Effector memory CD8-positive, alpha-beta T cell (primary cell): ENCODE measurements at places on chromosomes 1 and 21.
A peak's percentile ranks its signal among the peaks of the same experiment; 100 is the strongest.

GRCh38 chr1:174258148-174258550 lies 98.8 kb downstream of the RABGAP1L start:
- DNase-seq, result peak; percentile 50

DNA sequence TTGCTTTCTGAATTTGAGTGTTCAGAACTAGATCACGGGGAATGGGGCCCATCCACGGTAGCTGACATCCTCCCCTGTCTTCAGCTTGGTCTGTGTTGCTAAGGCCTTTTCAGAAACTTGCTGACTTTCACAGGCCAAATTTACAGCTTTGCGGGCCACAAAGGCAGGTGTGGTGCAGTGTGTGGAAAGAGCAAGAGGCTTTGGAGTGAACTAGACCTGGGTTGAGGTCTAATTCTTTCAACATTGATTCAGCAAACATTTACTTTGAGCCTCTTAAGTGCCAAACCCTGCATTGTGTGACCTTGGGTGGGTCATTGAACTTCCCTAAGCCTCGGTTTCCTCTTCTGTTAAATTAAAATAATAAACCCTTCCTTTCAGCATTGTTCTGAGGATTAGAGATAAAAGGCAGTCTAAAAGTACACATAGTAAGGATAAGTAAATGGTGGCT lies 24.3 kb downstream of the STPG1 start:
- no peak for DNase-seq

DNA sequence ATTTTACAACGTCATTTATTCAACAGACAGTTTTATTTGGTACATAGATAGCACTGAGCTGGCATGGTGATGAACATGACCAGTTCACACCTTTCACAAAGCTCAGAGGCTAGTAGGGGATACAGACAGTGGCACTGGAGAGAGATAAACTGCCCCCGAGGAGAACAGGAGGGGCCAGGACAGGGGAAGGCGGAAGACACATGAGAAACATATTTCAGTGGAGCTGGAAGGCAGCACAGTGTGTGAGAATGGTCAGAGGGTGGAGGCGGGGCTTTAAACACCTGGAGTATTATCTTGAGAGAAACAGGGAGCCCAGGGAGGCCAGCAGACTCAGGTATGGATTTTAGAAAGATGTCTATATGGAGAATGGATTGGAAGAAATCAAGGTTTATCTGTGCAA lies 49.5 kb downstream of the CHML start:
- DNase-seq, result no peak

- no peak for DNase-seq
Measured at GRCh38 chr1:61221642-61222041, 139.3 kb downstream of the NFIA start.

- no peak for DNase-seq
Measured at GRCh38 chr1:152871731-152872126, 6.4 kb upstream of the SMCP start.

DNA sequence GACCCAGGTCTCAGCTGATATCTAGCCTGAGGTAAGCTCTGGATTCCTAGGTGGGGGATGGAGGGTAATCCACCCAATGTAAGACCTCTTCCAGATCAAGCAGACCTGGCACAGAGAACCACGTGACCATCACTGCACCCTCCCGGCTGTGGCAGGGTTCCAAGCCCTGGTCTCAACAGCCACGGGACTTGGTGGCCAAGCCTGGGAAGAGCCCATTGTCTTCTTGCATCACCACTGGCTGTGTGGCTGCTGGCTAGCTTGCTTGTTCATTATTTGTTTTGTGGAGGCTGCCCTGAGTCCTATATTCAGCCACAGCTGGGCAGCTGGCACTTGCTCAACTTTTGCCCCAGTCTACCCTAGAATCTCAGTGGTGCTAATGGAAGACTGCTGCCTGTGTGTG lies 24.1 kb upstream of the NFASC start:
- no peak for DNase-seq

DNA sequence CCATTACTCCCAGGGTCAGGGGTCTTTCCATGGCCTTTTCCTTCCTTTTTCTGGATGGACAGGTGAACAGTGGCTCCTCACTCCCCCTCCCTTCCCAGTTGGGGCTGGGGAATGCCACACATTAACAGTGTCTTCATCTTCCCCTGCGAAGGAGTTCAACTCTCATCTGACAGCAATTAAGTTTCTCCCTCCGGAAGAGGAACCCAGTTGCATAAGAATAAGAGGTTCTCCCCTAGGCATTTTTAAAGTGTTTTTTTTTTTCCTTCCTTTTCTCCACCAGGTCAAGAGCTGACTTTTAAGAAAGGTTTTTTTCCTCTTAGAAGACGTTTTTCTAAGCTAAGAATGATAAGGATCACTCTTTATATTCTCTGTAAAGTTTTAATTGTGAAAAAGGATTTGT lies 42.3 kb upstream of the FASLG start:
- no peak for DNase-seq

DNA sequence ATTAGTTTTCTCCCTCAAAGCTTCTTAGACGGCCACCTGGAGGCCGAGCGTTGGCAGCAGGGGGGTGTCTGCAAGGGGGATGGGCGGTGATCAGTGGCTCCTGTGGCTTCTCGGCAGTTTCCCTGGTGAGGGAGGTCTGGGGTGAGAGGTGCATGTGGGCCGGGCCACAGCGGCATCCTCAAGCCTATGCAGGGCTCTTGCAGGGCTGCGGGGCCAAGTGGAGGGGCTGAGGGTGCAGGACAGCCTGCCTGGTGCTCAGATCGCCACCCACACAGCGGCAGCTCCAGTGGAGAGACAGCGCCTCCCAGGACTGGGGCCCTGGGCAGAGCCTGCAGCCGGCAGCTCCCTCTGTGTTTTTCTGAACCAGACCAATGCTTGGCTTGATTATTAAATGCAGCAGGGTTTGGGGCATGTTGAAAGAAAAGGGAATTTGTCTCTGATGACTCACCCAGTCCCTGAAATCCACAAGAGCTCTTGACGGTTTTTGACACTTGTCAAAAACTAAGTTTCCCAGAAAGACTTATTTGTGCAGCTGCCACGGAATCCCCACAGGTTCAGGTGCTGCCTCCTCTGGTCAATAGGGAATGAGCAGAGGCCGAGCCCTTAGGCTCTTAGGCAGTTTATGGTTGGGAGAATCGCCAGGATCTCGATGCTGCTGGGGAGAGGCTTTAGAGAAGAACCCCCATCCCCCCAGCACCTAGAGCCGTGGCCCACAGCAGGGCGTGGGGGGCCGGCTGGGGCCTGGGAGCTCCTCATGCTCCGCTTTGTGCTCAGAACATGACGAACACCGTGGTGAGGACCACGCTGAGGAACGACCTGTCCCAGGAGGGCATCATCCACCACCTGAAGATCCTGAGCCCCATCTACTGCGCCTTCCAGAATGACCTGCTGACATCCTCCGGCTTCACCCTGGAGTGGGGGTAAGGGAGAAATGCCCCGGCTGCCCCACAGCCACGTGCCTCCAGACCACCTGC lies 54.7 kb downstream of the UMODL1 start:
- no peak for DNase-seq

DNA sequence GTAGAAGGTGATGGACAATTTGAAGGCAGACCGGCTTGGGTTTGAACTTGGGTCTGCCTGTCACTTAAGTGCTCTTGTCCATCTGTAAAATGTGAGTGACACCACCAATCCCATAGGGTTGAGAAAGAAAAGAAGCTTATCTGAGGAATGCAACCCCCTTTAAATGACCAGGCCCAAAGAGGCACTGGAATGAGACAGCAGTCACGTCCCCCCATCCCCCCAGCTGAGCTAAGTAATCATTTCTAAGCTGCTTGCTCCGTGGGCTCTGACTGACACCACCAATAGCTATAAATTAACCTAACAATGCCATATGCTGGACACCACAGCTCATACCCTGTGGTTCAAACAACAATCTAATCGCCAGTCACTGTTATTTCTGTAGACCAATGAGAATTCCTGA lies 15.1 kb downstream of the LCA5L start:
- no peak for DNase-seq

- DNase-seq, result no peak
Measured at GRCh38 chr1:8913457-8913856, 32.2 kb upstream of the CA6 start.

- no peak for DNase-seq
Measured at GRCh38 chr1:85577419-85578320, 2.9 kb upstream of the CCN1 start.

DNA sequence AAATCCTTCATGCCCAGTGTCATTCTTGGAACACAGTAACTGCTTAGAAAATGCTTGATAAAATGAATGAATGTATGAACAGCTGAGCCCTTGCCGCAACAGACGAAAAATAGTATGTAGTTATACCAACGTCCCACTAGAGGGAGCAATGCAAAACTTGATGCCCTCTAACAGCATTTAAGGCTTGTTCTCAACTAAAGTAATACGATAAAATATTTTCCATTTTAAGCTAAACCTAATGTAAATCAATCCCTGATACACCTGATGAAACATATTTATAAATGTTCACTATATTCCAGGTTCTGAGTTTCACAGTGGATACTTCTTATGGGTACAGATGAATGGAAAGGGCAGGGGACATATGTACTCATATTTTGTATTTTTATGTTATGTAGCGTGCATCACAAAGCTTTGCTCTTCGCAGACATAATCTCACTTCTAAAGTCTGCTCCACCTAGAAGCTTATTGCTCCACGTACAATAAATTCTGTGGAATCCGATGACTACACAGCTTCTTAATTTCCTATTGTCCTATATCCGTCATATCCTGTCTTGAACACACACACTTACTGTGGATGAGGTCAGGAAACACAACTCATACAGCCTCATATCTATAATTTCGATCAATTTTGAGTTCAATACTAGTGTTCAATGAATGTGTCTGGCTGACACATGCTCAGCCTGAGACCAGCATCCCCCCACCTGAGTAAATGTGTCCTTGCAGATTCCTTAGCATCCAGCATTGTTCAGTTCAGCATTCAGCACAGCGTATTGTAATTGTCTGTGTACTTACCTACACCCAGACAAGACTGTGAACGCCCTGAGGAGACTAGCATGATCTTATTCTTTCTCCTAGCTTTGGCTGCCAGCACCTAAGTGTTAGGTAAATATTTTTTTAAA lies 4.4 kb upstream of the UTP25 start:
- DNase-seq, result peak; percentile 17

- DNase-seq, result no peak
Measured at GRCh38 chr1:2384941-2385481, 6.3 kb downstream of the MORN1 start.

- no peak for DNase-seq
Measured at GRCh38 chr1:67761091-67761490, 72.2 kb downstream of the GNG12 start.

GRCh38 chr1:20061866-20062265 lies 8.1 kb upstream of the PLA2G5 start:
- no peak for DNase-seq
